ENCODE measurements at places on chromosomes 2 and 18.

DNA sequence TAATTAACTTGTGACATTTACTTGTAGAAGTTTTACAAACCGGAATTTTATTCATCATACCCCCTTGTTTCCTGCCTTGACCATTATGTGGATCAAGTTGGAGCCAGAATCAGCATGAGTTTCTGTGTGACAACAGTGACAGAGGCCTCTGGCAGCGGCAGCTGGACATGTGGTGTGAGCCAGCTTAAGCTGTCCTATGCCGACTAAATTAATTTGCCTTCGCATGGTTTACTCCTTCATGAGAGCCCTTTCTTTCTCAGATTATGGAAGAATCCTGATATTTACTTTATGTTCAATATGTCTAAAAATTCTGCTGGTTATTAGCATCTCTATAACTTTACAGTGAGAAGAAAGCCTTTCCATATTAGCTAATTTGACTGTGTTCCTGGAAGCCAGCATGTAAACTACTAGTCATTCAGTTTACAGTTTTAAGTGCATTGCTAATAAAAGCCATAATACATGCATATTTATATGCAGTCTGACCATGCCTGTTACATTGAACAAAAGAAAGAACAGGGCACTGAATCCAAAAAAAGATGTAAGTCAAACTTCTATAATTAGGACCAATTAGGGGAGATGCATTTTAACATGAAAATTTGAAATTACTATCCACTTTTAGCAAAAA lies 495.8 kb upstream of the ACVR2A start:
- no peak for DNase-seq

- no peak for DNase-seq
Measured at GRCh38 chr2:65334714-65335113, 97.7 kb downstream of the SPRED2 start.

DNA sequence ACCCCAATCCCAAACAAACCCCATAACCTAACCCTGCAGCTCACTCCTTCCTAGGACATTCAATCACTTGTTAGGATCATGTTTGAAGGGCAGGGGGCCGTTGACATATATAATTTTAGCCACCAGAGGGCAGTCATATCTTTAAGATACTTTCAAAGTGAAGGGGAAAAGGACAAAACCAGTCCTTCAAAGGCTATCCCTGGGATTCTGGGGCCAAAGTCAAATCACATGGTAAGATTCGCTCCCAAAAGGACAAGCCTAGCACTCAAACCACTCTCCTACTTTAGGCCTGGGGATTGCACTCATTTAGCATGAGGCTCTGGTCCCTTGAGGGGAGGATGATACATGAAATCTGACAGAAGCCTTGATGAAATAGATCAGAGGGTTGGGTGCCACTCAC lies 44.6 kb downstream of the HAUS1 start:
- peak; percentile 54 for DNase-seq

DNA sequence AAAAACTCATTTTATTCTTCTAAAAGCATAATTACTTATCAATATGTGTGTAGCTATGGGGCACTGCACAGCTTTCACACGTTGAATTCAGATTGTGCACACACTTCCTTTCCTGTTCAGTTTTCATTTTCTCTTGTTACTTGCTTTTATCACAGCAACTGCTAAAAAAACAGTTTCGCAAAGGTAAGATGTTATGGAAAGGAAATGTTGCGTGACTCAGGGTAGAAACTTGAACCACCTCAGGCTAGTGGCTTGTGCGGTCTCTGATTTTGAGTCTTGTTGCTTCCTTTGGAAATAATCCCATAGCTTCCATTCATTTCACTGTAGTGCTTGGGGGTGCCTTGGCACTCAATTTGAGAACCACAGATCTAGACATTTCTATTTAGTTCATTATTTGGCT lies 171.9 kb downstream of the FMNL2 start:
- DNase-seq = no peak

DNA sequence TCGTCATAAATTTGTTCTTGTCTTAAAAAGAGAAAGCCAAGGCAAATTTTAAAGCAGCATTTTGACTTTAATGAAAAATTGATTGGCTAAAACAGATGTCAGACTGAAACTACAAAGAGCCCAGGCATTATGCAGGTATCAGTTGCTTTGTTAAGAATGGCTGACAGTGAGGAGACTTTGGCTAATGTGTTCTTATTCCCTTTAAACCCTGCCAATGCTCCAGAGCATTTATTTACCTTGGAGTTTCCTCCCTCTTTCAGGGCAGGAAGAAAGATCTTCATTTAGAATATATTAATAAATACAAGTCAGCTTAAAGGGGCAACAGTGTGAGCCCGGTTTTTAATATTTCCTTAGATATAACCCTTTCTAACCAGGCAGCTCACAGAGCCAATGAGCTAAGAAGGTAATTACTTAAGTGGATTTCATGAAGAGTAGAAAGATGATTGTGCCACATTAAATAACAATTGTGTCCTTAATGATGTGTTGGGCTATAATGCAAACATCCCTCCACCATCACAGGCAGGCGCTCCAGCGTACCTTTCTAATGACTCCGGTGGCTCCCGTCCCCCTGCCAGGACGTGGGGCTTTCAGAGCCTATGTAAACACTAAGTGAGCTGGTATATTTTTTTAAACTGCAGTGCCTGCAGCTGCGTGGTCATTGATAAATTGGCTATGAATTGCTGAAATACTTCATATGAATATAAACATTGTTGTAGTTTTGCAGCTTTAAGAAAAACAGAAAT lies 349.4 kb upstream of the POU3F3 start:
- no peak for DNase-seq

DNA sequence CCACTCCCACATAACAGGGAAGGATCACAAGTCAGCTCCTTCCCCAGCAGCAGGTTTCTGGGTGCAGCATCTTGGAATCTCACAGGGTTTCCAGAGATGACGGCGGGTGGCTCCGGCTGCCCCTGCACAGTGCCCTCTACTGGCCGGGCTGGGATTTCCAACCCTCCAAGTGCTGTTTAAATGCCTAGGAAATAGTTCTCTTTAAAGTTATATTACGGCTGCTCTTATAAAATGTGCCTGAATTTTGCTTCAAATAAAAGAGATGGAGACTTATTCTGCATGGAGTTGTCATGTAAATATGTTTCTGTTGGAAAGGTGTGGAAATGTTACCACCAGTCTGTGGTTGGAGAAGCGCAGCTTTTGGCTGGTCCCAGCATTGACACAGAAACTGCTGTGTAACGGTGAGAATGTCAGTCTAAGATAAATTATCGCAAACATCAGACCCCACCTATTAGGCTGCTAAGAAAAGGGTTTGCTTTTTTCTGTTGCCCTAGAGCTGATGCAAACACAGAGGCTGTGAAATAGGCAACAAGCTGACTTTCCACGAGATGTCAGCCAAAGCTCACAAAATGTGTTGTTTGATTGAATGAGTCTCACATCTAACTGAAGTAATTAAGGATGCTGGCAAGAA lies 3.3 kb upstream of the HJURP start:
- no peak for DNase-seq

DNA sequence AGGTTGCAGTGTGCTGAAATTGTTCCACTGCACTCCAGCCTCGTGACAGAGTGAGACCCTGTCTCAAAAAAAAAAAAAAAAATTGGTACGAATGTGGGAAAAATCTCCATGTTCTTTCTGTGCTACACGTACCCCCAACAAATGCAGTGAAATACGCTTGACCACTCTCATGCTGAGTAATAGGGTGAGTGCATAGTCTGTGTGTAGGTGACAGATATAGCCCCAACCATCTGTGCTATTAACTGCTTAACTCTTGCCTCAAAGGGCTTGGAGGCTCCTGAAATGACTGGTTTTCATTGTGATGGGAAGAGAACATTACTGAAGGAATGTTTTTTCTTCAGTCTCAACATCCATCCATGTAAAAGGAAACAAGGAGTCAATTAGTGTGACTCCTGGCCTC lies 15.7 kb downstream of the LYPD1 start:
- no peak for DNase-seq

DNA sequence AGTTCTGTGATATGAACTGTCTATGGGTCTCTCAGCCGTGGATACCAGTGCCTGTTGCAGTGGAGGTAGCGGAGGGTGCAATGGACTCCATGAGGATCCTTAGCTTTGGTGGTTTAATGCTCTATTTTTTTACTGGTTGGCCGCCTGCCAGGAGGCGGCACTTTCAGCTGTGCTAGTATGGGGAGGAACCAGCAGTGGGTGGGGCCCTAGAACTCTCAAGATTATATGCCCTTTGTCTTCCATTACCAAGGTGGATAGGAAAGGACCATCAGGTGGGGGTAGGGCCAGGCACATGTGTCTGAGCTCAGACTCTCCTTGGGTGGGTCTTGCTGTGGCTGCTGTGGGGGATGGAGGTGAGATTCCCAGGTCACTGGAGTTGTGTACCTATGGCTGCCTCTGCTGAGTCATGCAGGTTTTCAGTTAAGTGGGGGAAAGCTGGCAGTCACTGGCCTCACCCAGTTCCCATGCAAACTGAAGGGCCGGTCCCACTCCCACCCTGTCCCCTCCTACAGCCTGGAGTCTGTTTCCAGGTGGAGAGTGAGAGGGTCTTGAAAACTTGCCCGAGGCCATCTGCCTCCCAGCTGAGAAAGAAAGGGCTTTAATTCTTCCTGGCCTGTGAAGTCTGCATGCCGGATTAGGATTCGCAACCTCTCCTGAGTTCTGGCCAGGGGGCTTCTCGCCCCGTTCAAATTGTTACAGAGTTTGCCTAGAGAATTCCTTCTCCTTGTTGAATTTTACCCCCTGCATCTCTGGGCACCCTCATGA lies 14.5 kb downstream of the KCNS3 start:
- DNase-seq = no peak

- DNase-seq = peak; percentile 29
Measured at GRCh38 chr2:88626171-88627054, 851 bp downstream of the EIF2AK3 start.

DNA sequence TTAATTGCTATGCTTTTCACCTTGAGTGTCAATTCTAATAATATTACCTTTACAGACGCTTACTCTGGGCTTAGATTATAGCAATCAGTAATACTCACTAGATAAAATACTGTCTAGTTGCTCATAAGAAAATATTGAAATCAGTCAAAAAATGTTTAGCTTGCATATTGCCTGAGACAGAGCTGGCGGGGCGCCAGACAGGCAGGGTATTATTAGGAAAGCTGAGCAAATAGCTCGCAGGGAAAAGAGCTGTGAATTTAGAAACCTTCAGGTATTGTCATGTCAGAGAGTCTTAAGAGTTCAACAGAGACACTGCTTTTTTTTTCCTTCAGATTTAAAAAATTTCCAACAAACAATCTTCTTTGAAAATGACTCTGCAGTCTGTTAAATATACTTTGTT lies 118.4 kb downstream of the MEIS1 start:
- DNase-seq = no peak

Measured in GM20000 (cell line).